Posterior vena cava (tissue), 2 donors: ENCODE measurements at places on chromosomes 7 and 10. TPM values are rescaled to one million over a fixed set of nuclear protein-coding genes. Genes with fewer than 3 reads are reported as not detected.

GRCh38 chr10:87656431-87657072 is 3.1 kb upstream of the PAPSS2 start:
- DNase-seq: no peak

TCERG1L gene
- not detected for total RNA-seq

- no peak for DNase-seq
Measured at GRCh38 chr7:152851326-152851725, 91.8 kb downstream of the ACTR3B start.

TMEM139 gene
- total RNA-seq: 0.29 TPM

- DNase-seq: no peak
Measured at GRCh38 chr10:131231965-131232541, 79.5 kb downstream of the TCERG1L start.

- peak; percentile 62 for DNase-seq
Measured at GRCh38 chr7:128906766-128907559, 3.5 kb downstream of the KCP start.

GRCh38 chr10:130757821-130758489 is 553.6 kb downstream of the TCERG1L start:
- peak; percentile 74 for DNase-seq
